ENCODE measurements at places on chromosomes 16 and 17. TPM values are rescaled to one million over a fixed set of nuclear protein-coding genes. Genes with fewer than 3 reads are reported as not detected.

The OVCA2 gene
- polyA plus RNA-seq, result 43.9 TPM

DNA sequence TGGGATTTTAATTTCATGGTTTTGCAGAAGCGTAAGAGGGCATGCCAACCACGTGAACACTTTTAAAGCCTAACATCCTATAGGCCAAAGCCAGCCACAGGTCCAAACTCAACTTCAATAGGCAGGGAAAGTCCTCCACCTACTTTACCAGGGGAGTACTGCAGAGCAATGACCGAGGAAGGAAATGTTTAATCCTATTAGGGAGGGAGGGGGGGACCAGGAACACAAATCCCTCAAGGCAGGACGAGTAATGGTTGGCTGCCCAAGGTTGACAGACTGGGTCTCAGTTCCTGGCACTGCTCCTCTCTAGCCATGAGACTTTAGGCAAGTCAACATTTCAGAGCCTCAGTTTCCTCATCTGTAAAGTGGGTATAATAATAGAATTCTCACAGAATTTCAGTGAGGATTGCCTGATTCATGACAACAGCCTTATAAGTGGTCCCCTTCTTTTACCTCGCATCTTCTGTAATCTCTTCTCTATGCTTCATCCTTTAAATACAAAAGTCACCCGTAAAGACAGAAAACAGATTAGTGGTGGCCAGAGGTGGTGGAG lies 315.8 kb downstream of the HAPSTR1 start:
- no peak for DNase-seq

DNA sequence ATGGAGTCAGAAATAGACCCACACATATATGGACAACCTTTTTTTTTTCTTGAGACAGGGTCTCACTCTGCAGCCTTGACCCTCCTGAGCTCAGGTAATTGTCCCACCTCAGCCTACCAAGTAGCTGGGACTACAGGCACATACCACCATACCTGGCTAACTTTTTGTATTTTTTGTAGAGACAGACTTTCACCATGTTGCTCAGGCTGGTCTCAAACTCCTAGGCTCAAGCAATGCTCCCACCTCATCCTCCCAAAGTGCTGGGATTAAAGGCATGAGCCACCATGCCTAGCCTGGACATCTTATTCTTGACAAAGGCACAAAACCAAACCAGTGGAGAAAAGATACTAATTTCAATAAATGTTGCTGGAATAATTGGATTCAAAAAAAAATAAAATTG lies 14.7 kb upstream of the NACA2 start:
- DNase-seq, result no peak

GRCh38 chr16:27758544-27758943 lies 208.6 kb downstream of the KATNIP start:
- no peak for DNase-seq

DNA sequence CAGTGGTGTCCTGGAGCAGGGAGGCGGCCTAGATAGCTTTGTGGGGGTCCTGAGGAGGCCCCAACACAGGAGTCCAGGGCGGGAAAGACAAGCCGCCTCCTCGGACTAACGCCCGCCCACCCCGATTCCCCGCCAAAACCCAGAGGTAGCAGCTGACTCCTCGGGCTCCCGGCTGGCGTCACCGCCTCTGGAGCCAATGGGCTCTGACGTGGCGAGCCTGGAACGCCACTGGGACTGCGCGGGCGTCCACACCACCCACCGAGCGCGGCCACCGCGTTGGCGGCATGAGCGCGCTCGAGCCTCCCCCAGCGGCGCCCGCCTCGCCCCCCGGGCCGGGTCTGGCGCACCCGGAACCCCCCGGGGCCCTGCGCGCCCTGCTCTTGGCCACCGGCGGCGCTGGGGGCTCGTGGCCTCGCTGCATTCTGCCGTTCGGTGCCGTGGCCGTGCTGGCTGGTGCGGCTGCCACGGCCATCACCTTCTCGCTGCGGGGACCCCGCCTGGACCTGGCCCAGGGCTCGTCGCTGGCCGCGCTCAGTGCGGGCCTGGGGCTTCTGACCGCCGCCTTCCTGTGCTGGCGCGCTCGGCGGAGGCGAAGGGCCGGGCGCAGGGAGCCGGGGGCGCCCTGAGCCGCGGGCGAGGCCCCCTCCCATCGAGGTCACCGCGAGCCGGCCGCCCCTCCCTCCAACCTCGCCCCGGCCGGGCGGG lies 3.4 kb upstream of the NTN3 start:
- peak; percentile 54 for DNase-seq

GRCh38 chr17:36506831-36507230 lies 20.4 kb downstream of the ZNHIT3 start:
- DNase-seq, result no peak

DNA sequence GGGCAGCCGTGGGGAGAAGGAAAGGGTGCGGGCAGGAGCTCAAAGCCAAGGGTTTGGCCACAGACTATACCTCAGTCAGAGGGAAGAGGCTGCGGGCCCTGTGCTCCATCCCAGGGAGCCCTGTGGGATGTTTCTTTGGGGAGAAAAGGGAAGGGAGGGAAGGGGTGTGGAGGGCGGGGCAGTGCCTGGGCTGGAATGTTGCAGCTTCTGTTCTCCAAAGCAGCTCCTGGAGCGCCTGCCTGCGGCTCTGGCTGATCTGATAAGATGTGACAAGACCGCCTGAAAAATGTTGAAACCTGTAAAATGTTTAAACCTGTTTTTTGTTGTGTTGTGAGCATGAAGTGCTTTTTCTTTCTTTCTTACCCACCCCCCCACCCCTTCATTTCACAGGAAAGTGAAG lies 32.8 kb downstream of the WNT3 start:
- no peak for DNase-seq

The ST3GAL2 gene
- 15.8 TPM for polyA plus RNA-seq

DNA sequence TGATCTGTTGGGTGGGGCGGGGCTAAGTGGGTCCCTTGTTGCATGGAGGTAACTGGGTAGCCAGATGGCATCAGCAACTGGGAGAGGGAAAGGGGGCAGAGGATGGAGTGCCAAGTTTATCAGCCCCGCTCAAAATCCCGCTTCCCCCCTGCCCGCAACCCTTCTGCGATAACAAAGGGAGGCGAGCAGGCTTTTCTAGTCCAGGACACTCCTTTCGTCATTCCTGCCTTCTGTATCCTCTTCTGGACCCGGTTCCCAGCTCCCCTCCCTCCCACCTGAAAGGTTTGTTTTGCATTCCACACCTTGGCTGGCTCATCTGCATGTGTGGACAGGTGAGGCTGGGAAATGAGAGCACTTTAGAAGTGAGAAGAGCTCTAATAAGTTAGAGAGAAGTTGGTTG lies 53.3 kb downstream of the HLF start:
- DNase-seq, result no peak
